ENCODE measurements at places on chromosomes 16 and 17.

DNA sequence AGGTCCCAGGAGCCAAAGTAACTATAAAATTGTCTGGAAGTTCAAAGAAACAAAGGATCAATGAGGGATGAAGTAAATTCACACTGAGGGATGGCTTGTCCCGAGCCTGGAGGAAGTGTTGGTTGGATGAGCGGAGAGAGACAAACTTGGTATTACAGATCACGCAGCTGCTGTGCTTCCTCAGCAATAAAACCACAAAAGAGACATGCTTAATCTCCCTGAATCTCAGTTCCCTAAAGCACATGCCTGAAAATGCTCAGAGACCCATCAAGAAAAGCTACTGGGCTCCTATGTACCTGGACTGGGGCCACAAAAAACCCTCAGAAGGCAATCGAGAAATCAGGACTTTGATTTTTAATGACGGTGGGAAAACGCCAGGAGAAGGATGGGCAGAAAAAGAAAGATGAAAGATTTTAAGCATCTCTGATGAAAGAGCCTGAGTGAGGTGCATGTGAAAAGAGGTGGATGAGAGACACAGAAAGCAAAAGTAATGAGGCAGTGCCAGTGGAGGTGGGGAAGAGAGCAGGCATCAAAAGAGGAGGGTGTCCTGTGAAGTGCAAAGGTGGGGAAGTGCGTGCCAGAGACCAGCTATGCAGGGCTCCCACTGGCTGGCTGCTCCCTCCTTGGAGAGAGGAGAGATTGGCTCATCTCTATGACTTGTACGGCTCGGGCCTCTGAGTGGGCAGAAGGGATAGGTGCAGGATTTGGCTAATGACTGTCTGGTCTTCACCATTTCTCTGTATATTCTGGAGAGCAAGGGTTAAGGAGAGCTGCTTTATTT is 143.7 kb downstream of the ABCC12 start:
- DNase-seq = no peak

GRCh38 chr16:10383626-10384025 is 2.2 kb upstream of the ATF7IP2 start:
- DNase-seq = no peak

- no peak for DNase-seq
These were observed 36.5 kb upstream of the BCAS3 start for GRCh38 chr17:60641126-60641525.

DNA sequence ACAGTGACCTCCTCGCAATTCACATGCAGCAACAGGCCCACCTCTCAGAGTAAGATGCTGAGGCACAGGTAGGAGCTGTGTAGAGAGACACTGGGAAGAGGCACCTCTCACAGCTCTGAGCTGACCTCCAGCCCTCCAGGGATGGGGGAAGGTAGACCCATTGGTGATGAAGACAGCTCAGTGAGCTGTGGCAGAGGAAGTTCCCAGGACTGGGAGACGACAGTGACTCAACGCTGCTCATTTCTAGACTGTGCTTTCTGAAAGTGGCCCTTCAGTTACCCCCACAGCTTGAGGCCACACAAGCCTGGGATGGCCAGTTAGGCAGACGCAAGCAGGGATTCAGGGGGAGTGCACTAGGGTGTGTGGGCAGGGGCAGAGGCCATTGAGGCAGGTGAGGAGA is 2073.2 kb downstream of the TP53TG3F start:
- DNase-seq = no peak

DNA sequence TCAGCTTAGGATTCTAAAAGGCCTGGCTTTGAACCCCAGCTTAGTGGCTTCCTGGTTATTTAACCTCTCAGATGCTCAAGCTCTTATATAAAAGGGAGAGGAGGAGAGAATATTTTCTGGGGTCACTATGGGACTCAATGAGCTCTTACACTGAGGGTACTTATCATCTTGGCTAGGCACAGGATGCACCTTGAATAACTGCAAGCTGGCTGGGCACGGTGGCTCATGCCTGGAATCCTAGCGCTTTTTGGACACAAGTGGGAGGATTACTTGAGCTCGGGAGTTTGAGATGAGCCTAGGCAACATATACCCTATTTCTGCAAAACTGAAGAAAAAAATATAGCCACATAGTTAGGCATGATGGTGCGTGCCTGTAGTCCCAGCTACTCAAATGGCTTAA is 665.3 kb upstream of the RBFOX1 start:
- DNase-seq = no peak

- DNase-seq = no peak
These were observed 295.3 kb upstream of the MAF start for GRCh38 chr16:79895917-79896203.
